ENCODE measurements at places on chromosomes 7 and 10. TPM values are rescaled to one million over a fixed set of nuclear protein-coding genes. Genes with fewer than 3 reads are reported as not detected.

CREM gene
- total RNA-seq: 46.0 TPM

SLC25A28 gene
- 24.8 TPM for total RNA-seq

- no peak for DNase-seq
Observed at GRCh38 chr7:93245525-93246432, 13.6 kb downstream of the VPS50 start.

DNA sequence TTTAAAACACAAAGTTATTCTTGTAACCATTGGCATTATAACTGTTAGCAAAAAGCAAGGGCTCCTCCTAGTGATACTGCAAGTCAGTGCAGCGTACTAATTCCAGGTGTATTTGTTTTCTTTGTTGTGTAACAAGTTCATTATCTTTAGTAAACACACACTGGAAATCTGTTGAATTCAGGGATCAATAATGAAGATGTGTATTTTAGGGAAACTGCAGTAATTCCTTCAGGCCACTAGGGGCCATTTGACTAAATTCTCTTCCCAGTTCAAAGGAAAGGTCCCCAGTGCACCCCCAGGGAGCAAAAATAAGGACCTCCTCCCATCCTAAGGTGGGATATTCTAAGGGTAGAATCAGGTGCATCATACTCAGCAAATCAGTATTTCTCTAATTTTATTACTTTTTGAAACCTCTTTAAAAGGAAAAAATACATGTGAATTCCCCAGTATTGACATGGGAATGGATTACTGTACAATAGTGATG is 158.6 kb upstream of the LYZL1 start:
- DNase-seq: no peak

- no peak for DNase-seq
Observed at GRCh38 chr7:137395420-137395819, 51.9 kb upstream of the PTN start.

- DNase-seq: no peak
Observed at GRCh38 chr10:119120413-119120867, 16.5 kb downstream of the DENND10 start.

TAS2R41 gene
- total RNA-seq: not detected

GRCh38 chr7:90856351-90857070 is 260.4 kb downstream of the CDK14 start:
- DNase-seq: no peak

DNA sequence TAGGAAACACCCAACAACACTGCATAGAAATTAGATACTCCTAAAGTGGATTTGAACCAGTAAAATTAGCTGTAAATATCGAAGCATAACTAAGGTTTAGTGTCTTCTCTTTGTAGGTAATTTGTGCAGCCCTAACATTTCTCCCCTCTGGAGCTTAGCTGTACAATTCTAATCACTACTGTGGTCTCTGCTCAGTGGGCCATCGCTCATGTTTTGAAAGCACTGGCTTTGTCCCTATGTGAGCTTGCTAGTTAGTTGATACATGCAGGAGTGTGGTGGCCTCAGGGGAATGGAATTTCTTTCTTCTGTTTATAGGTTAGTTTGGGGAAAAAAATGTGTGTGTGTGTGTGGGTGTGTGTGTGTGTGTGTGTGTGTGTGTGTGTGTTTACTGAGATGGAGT is 373.1 kb downstream of the DPP6 start:
- no peak for DNase-seq
